Activated CD4-positive, alpha-beta T cell treated with anti-CD3 and anti-CD28 coated beads, Interleukin-2, Interleukin-4, amounts not matched to agents 100 ng/mL and 50 ng/mL, durations not matched to agents 16 hours and 8 hours (primary cell): ENCODE measurements at places on chromosomes 12 and 14.

GRCh38 chr12:116259800-116260577 is 17.5 kb downstream of the MED13L start:
- no peak for DNase-seq

GRCh38 chr12:24240707-24241106 is 291.2 kb upstream of the SOX5 start:
- no peak for DNase-seq

DNA sequence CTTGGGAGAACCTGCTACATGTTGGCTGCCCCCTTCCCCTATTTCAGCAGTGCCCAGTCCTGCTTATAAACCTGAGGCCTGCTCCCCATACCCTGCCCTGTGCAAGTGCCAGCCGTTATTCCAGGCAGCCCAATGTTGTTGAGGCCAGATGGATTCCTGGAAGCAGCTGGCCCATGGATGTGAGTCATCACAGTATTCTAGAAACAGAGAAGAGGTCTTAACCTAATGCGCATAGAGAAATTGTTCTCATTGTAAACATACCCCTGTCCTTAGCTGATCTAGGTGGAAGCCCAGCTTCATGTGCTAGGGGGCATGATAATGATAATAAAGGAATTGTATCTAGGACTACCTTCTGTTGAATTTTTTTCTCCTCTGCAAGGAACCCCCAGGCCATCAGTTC is 69.7 kb downstream of the TSPAN11 start:
- DNase-seq = no peak

DNA sequence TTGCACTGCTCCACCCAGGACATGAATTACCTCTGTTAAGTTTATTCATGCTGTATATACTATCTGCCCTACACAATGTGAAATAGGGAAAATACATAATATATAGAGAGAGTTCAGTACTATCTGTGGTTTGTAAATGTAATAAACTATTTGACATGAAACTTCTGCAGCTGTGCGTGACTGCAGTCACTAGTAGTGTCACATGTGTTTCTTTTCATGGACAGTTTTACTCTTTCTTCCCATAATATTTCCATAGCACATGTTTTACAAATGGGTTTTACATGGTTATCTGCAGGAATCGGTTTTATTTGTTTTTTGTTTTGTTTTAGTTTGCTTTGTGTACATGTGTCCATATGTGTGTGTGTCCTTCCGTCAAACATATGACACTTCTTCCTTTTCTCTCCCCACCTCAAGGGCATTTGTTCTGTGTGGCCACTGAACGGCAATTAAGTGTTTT is 1644.1 kb upstream of the FLRT2 start:
- DNase-seq = no peak

- no peak for DNase-seq
These were observed 66.2 kb downstream of the NTF3 start for GRCh38 chr12:5498076-5498475.

- no peak for DNase-seq
These were observed 991.2 kb downstream of the VRK1 start for GRCh38 chr14:97788364-97788763.
